Karpas-422 (cell line): ENCODE measurements at places on chromosomes 7 and 10. TPM values are rescaled to one million over a fixed set of nuclear protein-coding genes. Genes with fewer than 3 reads are reported as not detected.

The CAMK1D gene
- total RNA-seq = 0.11 and 0.63 TPM in 2 replicates

The FXYD4 gene
- not detected in 2 replicates for total RNA-seq

The FAM24B gene
- total RNA-seq = 11.6 and 16.3 TPM in 2 replicates

The HMX3 gene
- total RNA-seq = not detected in 2 replicates

The HTRA1 gene
- not detected in 2 replicates for total RNA-seq

The ACTL6B gene
- not detected in 2 replicates for total RNA-seq

The OR2A12 gene
- total RNA-seq = not detected in 2 replicates

The SUN3 gene
- total RNA-seq = not detected in 2 replicates

The IL6 gene
- 0.25 TPM in 1 of 2 replicates, not detected in the other for total RNA-seq

The COL26A1 gene
- total RNA-seq = not detected in 2 replicates

The ABCB1 gene
- total RNA-seq = not detected in 2 replicates

The NPSR1 gene
- total RNA-seq = not detected in 2 replicates

The TRIM8 gene
- 94.4 and 111 TPM in 2 replicates for total RNA-seq

The HOXA2 gene
- 0.41 and 0.47 TPM in 2 replicates for total RNA-seq

The H2BK1 gene
- total RNA-seq = not detected in 2 replicates

GRCh38 chr10:78307576-78307975 is 273.9 kb downstream of the RPS24 start:
- H3K4me3 ChIP-seq = no peak overlapping the region
- H3K4me1 ChIP-seq = peaks cover 8% of the 10 kb centered on the region
- H3K36me3 ChIP-seq = no peaks in the 10 kb centered on the region
- no peaks in the 10 kb centered on the region for H3K27me3 ChIP-seq

- no peak for DNase-seq
- H3K4me3 ChIP-seq = no peak overlapping the region
- H3K27me3 ChIP-seq = no peaks in the 10 kb centered on the region
- no peaks in the 10 kb centered on the region for H3K36me3 ChIP-seq
- no peaks in the 10 kb centered on the region for H3K4me1 ChIP-seq
- no peak overlapping the region for H3K27ac ChIP-seq
These were observed 363.8 kb downstream of the PRPF18 start for GRCh38 chr10:13950543-13950939.

DNA sequence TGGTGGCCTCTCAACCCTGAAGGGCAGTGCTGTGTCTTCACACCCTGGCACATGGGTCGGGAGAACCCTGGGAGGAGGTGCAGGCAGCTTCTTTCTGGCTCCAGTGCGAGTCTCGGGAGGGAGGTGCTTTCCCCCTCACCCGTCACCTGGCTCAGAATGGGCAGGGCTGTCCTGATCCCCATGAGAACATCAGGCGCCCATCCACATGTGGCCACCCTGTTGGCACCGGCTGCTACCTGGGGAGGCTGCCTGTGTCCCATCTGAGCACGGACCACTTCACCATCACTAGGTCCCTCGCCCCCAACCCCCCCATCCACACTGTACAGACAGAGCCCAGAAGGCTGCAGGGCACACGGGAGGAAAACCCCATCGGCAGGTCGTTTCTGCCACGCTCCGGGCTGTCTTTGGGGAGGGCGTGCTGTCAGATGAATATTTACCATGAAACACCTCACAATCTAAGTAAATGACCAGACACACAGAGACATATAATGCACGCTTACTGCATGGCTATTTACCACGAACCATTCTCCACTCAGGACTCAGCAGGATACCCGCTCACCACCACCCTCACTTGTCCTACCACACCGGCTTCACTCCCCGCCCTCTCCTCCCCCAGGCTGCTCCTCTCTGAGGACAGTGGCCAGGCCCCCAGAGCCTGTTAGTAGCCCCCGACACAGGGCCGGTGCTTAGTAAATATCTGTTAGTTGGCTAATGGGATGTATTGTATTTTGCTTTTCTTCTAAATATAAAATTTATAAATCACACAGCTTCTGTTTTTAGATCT is 282.2 kb downstream of the DNAJB6 start:
- no peak overlapping the region for H3K4me3 ChIP-seq
- no peak for DNase-seq
- H3K27me3 ChIP-seq = no peaks in the 10 kb centered on the region
- H3K27ac ChIP-seq = no peak overlapping the region

DNA sequence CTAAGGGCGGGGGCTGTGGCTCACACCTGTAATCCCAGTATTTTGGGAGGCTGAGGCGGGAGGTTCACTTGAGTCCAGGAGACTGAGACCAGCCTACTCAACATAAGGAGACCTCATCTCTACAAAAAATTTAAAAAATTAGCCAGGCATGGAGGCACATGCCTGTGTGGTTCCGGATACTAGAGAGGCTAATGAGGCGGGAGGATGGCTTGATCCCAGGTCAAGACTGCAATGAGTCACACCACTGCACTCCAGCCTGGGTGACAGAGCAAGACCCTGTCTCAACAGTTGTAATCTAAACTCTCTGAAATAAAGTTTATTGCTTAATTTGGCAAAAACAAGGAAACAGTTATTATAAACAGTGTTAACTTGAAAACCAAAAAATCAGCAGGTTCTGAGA is 123.3 kb downstream of the USP6NL start:
- peaks cover 64% of the 10 kb centered on the region for H3K36me3 ChIP-seq
- H3K27me3 ChIP-seq = no peaks in the 10 kb centered on the region
- H3K4me3 ChIP-seq = no peak overlapping the region
- no peak overlapping the region for H3K27ac ChIP-seq
- no peak for DNase-seq

- no peak for DNase-seq
- H3K4me1 ChIP-seq = no peaks in the 10 kb centered on the region
- H3K4me3 ChIP-seq = no peak overlapping the region
- H3K27me3 ChIP-seq = no peaks in the 10 kb centered on the region
These were observed 16.0 kb downstream of the NRAP start for GRCh38 chr10:113647812-113648211.

DNA sequence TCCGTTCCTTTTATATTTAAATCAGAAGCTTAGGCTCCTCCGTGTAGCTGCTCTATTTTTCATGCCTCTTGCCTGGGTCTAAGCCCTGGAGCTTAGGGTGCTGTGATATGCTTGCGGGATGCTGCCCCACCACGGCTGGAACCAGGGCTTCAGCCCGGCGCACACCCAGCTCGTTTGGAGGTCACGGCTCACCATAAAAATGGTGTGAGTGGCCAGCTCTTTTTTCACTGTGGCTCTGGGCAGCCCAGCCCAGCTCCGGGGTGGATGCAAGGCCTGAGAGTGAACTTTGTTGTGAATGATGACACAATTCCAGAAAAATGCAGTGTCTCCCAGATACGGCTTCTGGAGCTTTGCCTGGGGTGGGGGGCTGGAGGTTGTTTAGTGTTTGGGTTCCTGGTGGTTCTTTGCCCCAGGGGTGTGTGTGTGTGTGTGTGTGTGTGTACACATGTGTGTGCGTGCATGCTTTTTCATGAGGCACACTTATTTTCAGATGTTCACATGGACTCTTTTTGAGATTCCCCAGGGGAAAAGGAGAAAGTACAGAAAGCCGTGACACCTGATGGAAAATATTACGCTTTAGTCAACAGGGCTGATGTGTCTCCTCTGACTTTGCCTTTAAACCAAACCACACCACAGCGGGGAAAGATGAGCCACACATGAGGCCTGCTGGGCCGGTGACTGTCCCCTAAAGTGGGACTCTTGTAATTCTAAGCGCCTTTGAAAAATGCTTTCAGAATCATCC is 46.2 kb downstream of the GRK5 start:
- H3K36me3 ChIP-seq = no peaks in the 10 kb centered on the region
- H3K27ac ChIP-seq = no peak overlapping the region
- no peaks in the 10 kb centered on the region for H3K27me3 ChIP-seq

- no peaks in the 10 kb centered on the region for H3K27me3 ChIP-seq
- no peaks in the 10 kb centered on the region for H3K4me1 ChIP-seq
- no peaks in the 10 kb centered on the region for H3K36me3 ChIP-seq
- H3K27ac ChIP-seq = no peak overlapping the region
- DNase-seq = no peak
These were observed 57.0 kb downstream of the CELF2 start for GRCh38 chr10:11074536-11075267.

GRCh38 chr10:35417313-35417625 is 81.0 kb downstream of the CCNY start:
- no peak overlapping the region for H3K4me3 ChIP-seq
- H3K4me1 ChIP-seq = 0 out of 2 replicates have a peak, but pooled peaks cover 2% of the 10 kb centered on the region
- no peaks in the 10 kb centered on the region for H3K36me3 ChIP-seq
- DNase-seq = no peak

- no peaks in the 10 kb centered on the region for H3K4me1 ChIP-seq
- H3K27me3 ChIP-seq = no peaks in the 10 kb centered on the region; the same call in 1 of the 2 replicates
- no peaks in the 10 kb centered on the region for H3K36me3 ChIP-seq
- DNase-seq = peak; percentile 57
- H3K4me3 ChIP-seq = no peak overlapping the region
These were observed 18.1 kb downstream of the HACD1 start for GRCh38 chr10:17599089-17599488.

- DNase-seq = no peak
- H3K27ac ChIP-seq = no peak overlapping the region
- H3K4me1 ChIP-seq = no peaks in the 10 kb centered on the region
- H3K27me3 ChIP-seq = no peaks in the 10 kb centered on the region
- H3K36me3 ChIP-seq = no peaks in the 10 kb centered on the region
These were observed 51.9 kb downstream of the LAMB4 start for GRCh38 chr7:108078211-108078673.
